ENCODE measurements at places on chromosomes 5 and 9. TPM values are rescaled to one million over a fixed set of nuclear protein-coding genes. Genes with fewer than 3 reads are reported as not detected.

The SMIM27 gene
- total RNA-seq = 16.7 TPM

- DNase-seq = no peak
Observed at GRCh38 chr5:14122089-14122488, 21.1 kb upstream of the TRIO start.

The FOXE1 gene
- total RNA-seq = 0.14 TPM

The SPINK6 gene
- total RNA-seq = not detected

The PRR7 gene
- 12.1 TPM for total RNA-seq

The GLIPR2 gene
- total RNA-seq = 2.7 TPM

GRCh38 chr5:2203774-2204173 is 321.0 kb upstream of the IRX4 start:
- DNase-seq = peak; percentile 55

GRCh38 chr9:95204710-95205109 is 112.8 kb downstream of the FANCC start:
- DNase-seq = no peak

- no peak for DNase-seq
Observed at GRCh38 chr5:120122703-120123102, 341.4 kb upstream of the PRR16 start.

GRCh38 chr5:35854248-35854647 is 2.4 kb upstream of the IL7R start:
- DNase-seq = no peak

The ZNF79 gene
- total RNA-seq = 5.3 TPM

The CDC23 gene
- total RNA-seq = 62.8 TPM

DNA sequence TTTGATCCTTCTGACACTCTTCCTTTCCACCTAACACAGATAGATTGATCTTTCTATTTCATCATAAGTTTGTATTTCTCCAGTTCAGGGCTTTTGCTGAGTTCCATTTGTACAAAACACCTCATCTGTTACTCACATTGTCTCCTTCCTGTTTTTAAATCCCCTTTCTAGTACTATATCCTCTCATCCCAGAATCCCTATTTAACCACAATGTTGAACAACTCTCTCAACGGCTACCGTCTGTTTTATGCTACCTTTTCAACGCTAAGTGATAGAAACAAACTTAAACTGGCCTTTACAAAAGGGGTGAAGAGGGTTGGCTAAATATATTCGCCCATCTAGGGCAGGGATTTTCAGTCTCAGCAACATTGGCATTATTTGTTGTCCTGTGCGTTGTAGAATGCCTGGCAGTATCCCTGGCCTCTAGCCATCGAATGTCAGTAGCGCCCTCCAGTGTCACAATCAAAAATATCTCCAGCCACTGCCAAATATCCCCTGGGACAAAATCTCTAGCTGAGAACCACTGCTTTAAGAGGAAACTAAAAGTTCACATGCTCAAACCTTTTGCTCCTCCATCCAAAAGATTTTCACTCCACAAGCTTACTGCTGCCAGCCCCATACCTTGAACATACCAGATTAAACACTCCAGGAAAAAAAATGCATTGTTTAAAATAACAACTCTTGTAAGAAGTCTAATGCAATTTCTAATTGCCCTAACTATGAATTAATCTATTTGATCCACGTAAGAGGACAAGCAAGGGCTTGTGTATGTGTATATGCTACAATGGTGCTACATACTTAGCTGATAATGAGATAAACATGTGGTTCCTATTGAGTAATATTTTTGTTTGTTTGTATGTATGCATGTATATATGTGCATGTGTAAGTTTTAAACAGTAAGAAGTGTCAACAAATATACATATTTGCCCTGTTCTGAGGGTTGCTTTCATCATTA is 344.0 kb downstream of the PTPRD start:
- DNase-seq = peak; percentile 43

GRCh38 chr9:125284855-125285254 is 23.2 kb downstream of the GAPVD1 start:
- DNase-seq = no peak

GRCh38 chr5:10448754-10449360 is 7.2 kb downstream of the ROPN1L start:
- no peak for DNase-seq

GRCh38 chr9:107283623-107284616 is 841 bp downstream of the RAD23B start:
- peak; percentile 75 for DNase-seq

GRCh38 chr5:31153521-31153920 is 40.0 kb upstream of the CDH6 start:
- DNase-seq = no peak

DNA sequence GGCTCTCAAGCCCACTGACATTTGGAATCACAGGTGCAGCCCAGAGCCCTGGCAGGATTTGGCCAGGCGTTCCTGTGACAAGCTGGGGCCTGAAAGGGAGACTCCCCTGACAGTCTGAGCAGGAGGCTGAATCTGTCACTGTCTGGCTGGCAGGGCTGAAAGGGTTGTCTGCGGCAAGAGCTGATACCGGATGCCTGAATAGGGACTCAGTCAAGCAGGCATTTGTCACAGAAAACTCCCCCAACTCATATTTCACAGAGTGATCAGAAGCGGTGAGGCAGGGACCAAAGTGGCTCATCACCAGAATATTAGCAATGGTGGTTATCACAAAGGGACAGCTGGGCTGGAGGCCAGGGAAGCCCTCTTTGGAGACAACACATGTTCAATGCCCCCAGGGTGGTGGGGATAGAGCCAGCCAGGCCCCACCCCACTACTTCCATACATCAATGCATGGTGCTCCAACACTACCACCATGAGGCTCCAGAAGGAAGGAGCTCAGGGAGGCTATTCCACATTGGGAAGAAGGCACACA is 295.5 kb downstream of the DTWD2 start:
- DNase-seq = peak; percentile 11

DNA sequence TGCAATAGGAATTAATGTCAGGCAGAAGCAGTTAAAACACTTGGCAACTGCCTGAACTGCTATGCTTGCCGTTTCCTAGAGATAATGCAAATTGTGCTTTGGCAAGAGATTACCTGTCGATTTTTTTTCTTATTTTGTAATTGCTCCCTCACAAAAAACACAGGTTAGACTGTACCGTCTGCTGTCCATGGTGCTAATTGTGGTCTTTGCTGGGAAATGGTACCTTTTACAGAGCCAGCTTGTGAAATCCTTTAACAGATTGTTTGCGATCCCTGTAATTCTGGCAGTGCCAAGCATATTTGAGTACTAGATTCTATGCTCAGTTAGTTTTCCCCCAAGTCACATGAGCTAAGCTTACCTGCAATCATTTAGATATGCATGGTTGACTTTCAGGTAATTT is 2125.8 kb upstream of the WWC1 start:
- DNase-seq = peak; percentile 10

GRCh38 chr5:103526164-103526915 is 36.2 kb downstream of the NUDT12 start:
- no peak for DNase-seq

GRCh38 chr9:86594724-86595123 is 240.5 kb upstream of the TUT7 start:
- no peak for DNase-seq

DNA sequence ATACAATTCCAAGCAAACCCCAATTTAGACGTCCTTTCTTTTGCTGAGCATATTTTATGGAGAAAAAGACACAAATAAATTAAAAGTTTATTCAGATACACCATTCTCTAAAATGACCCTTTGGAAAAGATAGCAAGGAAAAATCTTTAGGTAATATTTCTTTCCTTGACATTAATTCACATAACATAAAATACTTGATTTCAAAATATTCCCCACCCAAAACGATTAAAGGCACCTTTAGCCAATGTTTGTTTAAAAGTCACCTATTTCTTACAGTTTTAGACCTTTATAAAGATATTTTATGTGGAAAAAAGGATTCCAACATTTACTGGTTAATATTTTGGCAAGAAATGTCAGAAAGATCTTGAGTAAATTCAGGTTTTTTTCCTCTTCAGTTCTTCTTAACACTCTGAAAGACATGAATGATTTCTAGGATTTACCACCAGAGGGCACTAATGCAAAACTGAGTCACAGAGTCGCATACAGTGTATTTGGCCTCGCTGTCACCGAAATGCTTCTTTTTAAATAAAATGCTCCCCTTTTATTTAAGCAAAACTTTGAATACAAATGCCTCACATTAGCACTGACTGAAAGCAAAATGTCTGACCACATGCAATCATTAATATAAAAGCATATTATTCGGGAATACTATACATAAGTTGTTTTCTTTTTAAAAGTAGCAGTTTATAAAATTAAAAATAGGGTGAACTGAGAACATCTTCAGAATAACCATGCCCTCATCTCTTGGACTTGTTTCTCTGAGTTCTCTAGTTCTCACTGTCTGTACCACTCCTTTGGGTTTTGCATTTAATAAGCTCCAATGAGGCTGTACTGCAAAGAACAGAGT is 122.5 kb downstream of the SLC1A3 start:
- peak; percentile 60 for DNase-seq

- DNase-seq = no peak
Observed at GRCh38 chr5:90301248-90301647, 108.3 kb downstream of the CETN3 start.

DNA sequence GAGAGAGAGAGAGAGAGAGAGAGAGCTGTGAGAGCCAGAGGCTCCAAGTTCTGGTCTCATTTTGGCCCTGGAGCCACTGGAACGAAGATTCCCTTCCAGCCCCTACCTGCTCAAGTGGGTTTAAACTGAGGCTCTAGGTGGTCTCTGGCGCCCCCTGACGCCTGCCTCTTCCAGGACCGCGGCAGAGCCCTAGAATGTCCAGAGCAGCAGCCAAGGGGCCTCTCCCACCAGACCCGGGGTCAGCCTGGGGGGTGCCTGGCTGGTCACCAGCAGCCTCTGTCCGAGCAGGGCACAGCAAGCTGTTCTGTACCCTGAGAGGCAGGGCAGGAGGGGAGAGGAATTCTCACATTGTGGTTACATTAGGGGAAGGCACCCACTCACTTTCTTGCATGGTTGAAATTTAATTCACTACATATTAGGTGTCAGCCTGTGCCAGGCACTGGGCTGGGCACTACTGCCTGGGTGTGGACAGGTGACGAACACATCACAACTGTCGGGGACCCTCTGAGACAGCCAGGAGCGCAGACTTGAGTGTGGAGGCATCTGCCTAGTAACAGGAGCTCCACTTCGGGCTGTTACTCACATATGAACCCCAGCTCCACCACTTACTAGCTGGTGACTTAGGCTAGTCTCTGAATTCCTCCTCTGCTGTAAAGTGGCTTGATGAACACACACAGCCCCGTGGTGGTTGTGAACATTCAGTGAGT is 44.5 kb downstream of the AMBP start:
- DNase-seq = peak; percentile 90

GRCh38 chr5:97167435-97167834 is 15.6 kb downstream of the RIOK2 start:
- no peak for DNase-seq

The CCNJL gene
- 17.8 TPM for total RNA-seq

- no peak for DNase-seq
Observed at GRCh38 chr5:3331819-3332218, 263.8 kb upstream of the IRX1 start.

The ENTPD8 gene
- total RNA-seq = 0.76 TPM

The CYSRT1 gene
- total RNA-seq = 0.83 TPM

DNA sequence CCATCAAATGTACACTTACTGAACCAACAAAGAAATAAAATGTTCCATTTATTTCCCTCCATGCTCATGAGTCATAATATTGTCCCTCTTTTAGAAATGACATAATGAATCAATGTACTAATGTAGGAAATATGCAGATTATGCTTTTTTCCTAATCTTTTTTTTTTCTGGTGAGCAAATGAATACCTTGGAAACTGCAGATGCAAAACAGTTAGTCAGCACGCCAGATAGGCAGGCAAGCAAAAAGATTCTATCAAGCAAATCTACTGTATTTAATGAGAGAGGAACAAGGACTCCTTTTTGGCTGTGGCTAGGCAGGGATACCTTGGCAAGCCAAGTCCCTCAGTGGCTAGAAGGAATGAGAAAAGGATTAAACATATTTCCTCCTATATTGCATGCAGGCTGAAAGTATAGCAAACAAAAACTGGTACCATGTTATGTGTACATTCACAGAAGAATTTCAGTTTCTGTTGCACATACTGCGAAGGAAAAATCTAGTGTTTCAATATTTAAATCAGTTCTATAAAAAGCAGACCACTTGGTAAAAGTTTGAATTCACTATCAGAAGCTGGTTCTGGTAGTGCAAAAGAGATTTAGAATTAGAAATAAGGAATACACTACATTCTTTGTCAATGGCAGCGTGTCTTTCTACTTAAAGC is 605.4 kb downstream of the TLE1 start:
- no peak for DNase-seq

- no peak for DNase-seq
Observed at GRCh38 chr5:135735831-135736230, 98.6 kb upstream of the SLC25A48 start.

DNA sequence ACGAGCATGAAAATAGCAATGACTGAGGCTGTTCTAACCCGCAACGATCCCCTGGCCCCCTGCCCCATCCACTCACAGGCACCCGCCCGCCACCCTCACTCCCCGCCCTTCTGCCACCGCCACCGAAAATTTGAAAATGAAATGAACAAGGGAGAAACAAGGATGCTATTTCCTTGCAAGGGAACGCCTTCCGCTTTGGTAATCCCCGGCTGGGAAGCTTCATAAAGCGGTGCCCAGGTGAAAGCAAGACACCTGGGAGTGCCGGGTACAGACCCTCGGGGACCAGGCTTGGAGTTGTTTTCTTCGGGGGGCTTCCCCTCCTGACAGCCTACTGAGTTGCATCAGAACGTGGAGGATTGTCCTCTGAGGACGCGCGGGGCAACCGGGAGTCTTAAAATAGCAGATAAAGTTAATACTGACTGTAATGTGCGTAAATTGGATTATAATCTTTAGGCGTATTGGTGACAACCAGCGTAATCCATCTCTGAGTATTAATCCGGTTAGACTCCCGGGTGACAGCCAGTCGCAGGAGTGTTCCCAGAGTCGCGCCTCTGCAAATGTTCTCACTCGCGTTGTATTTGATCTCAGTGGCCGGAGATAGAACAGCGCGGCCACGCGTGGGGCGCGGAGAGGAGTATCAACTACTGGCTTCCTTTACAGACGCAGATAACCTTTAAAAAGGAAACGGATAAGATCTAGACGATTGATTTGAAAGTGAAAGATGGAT is 885 bp upstream of the MLLT3 start:
- no peak for DNase-seq

The SLC6A19 gene
- 0.07 TPM for total RNA-seq

DNA sequence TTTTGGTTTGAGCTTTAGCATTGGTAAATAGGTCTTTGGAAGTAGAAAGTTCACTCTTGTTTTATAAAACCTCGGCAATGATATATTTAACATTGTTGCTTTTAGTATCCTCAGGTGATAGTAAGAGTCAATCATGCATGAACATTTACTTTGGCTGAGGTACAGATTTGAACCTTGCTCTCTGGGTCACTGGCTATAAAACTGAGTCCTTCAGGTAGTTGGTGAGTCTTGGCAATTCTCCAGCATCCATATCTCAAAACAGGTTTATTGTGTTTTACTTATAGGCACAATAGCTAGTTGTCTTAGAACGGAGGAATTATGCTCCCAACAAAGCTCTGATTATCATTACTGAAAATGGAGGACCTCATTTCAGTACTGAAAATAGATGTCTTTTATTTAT is 75.1 kb downstream of the MAT2B start:
- DNase-seq = no peak

The CSNK1A1 gene
- 262 TPM for total RNA-seq

- DNase-seq = no peak
Observed at GRCh38 chr5:32165-32564, 59.8 kb upstream of the PLEKHG4B start.

Data from H7 (cell line).